NCI-H1417 treated with DMSO at 0.1 percent for 48 hours (cell line): ENCODE measurements at places on chromosomes 16 and 17.

GRCh38 chr17:73342050-73342522 is 30.3 kb upstream of the CDC42EP4 start:
- DNase-seq = no peak

GRCh38 chr17:3636154-3636907 is at the start of the genes CTNS and SHPK:
Gene CTNS (plus strand): TSS chr17:3636760. CDS start chr17:3640207, 3,447 bp downstream.
Gene SHPK (minus strand): TSS chr17:3636250. CDS start chr17:3636219, 31 bp downstream.
- DNase-seq = peak; percentile 68

- no peak for DNase-seq
Observed at GRCh38 chr16:9527976-9528375, 436.5 kb downstream of the HAPSTR1 start.

GRCh38 chr17:51374209-51374608 is 113.9 kb downstream of the UTP18 start:
- no peak for DNase-seq

DNA sequence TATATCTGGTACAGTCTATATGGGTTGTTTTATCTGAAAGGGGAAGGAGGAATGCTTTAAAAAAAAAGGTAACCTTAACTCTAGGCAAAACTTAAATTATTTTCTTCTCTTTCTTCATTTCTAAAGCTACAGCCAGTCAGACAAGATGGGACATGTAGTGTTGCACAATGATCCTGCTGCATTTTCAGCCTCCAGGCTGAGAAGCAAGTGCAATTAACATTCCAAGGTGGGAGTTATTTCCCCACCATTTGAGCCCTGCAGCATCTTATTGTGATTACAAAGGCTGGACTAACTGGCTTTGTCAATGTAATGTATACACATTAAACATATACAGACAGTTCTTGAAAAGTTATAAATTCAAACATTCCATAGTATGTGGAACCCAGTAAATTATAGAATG is 22.6 kb upstream of the NF1 start:
- DNase-seq = no peak

GRCh38 chr17:1260086-1260769 is 10.0 kb upstream of the BHLHA9 start:
- DNase-seq = no peak

- no peak for DNase-seq
Observed at GRCh38 chr17:70060415-70060814, 14.6 kb upstream of the KCNJ16 start.

DNA sequence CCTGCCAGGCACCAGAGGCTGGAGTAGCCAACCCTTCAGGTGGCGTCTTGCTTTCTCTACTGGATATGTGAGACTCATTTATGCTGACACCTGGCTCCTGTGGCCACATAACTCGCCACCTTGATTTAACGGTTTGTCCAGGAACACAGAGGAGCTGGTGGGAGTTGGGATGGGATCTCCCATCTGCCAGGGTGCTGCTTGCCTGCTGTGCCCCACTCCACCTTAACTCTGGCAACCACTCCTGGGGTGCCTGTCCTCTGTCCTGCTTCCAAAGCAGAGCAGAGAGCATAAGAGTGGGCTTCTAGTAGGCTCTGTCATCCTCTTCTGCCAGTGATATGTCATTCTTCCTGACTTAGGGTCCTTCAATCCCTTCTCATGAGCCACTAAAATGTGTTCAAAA is 63.4 kb upstream of the ZNF423 start:
- no peak for DNase-seq

- DNase-seq = no peak
Observed at GRCh38 chr16:69160192-69160591, 26.8 kb upstream of the SNTB2 start.

DNA sequence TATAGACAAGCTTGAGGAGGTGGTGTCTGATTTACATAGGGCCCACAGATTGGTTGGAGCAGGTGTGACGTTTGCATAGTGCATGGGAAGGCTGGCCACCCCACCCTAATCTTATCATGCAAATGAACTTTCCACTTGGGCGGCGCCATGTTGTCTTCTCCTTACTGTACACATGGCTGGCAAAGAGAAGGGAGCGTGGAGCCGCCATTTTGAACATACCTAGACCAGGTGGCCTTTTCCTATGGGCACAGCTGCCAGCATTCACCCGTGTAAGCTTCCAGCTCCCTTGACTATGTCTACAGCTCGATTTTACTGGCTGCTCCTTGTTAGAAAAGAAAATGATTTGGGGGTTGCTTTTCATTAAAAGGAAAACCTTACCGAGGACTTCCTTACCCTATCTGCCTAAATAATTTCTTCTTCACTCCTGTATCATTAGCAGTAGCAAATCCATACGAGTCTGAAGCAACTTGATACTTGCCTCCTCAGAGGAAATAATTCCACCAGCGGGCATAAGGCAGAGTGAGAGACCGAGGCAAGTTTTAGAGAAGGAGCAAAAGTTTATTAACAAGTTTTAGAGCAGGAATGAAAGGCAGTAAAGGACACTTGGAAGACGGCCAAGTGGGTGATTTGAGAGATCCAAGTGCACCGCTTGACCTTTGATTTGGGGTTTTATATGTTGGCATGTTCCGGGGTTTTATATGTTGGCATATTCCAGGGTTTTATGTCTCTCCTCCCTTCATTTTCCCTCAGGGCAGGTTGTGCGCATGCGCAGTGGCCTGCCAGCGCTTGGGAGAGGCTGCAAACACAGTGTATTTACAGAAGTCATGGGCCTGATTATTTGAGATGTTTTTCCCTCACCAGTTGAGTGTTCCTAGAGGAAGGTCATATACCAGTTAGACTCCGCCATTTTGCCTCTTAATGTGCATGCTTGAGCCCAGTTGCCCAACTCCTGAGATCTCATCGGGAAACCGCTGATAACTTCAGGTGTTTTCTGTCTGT is 65.7 kb downstream of the MARF1 start:
- DNase-seq = no peak

DNA sequence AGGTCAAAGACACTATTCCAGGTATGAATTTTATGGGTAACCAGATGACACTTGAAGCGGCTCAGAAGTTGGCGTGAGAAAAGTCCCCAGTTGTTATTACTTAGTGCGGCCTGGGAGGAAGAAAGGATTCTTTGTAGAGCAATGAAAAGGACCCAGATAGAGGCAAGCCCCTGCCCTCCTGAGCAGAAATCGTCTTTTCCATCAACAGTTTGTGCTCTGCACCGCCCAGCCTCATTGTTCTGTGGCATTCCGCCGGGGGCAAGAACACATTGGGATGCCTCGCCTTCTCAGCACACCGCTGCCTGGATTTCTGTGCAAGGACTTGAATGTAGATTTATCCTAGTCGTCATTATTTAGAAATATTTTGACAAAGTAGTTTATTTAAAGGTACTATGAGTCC is 32.7 kb upstream of the CRHR1 start:
- DNase-seq = no peak

- no peak for DNase-seq
Observed at GRCh38 chr17:347309-347899, 5.2 kb downstream of the RPH3AL start.

DNA sequence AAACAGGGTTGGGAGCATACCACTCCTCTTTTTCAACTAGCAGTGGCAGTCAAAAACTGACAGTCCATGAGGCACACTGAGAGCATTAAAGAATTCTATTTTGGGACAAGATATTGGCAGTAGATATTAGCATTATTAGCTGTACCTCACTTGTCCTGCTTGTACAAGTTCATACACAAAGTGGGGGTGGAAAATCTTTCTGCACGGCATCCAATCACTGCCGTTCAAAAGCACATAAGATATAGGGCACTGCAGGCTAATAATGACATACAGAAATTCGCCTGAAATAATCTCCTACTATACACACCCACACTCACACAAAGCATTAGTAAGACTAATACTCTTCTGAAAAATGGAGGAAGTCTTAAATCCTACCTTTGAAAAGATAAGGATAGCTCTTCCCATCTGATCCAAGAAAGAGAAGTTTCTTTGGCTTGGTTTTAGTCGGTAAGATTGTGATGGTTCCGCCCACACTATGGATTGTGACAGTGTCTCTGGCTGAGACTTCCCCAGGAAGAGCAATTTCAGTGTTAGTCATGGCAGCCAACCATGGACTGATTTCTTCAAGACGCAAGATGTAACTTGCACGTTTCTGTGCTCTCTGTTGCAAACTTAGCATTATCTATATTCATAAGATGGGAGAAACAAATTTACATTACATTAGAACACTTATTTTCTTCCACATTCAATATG is 40.6 kb upstream of the ARL6IP1 start:
- DNase-seq = no peak

GRCh38 chr16:55494994-55495421 is 13.9 kb upstream of the LPCAT2 start:
- no peak for DNase-seq

DNA sequence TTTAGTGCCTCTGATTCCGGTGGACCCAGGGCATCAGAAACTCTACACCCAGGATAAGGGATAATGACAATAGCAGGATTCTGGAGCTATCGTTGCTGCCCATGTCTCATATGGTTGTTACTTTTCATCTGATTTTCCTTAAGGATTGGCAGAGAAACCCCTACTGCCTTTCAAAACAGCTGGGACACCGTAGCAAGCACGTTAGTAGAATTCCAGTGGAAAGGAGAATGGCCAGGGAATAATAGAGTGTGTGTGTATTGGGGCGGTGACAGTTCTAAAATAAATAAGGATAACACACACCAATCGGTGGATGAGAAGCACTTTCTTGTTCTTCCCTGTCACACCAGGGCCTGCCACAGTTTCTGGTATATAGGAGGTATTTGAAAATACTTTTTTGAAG is 251.8 kb downstream of the HAPSTR1 start:
- DNase-seq = no peak

- no peak for DNase-seq
Observed at GRCh38 chr16:3503523-3503922, 2.7 kb downstream of the CLUAP1 start.

DNA sequence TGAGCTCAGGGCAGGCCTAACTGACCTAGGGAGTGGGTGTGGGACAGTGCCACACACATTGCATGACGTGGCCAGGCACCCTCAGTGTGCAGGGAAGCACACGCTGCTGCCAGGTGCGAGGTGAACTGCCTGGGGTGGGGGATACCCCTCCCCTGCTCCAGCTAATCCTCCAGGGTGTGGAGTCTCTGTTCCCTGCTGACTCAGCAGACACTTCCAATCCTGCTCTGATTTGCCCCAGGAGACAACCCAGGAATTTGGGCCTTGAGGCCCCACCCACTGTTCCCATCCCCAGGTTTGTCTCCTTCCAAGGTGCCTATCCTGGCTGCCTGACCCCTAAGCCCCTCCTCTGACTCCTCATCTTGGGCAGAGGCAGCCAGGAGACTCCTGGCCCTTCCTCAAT is 10.7 kb downstream of the DLX3 start:
- no peak for DNase-seq

- DNase-seq = no peak
Observed at GRCh38 chr16:4005731-4006130, 110.5 kb downstream of the ADCY9 start.

DNA sequence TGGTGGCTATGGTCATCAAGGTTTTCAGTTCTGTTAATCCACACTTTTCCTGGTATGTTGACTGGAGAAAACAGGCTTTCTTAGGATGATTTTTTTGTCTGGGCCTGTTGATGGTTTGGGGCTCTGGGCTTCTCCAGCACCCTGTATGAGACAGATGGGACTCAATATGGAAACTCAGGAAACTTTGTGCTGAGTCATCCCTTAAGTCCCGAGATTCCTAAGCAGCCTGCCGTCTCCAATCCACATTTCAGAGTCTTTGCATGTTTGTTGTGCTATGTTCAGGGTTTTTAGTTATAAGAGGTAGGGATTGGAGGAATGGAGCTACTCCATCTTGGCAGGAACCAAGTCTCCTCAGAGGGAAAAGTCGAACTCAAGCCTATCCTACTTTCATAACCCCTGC is 253.3 kb upstream of the FOXF1 start:
- DNase-seq = no peak

- no peak for DNase-seq
Observed at GRCh38 chr16:3824121-3824795, 56.3 kb downstream of the CREBBP start.

GRCh38 chr16:83813823-83814658 is 6.3 kb downstream of the HSBP1 start:
- DNase-seq = no peak

DNA sequence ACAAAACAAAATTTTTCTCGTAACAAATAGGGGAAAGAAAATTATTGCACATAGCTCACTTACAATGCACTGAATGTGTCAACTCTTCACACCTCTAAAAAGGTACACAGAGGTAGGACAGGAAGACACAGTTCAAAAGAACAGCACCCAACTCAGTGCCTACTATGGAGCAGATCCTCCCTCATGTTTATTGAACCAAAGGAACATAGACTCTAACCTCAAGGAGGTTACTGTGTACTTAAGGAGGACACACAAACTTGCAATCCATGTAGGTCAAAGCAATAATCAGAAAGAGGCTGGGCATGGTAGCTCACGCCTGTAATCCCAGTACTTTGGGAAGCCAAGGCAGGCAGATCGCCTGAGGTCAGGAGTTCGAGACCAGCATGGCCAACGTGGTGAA is 50.3 kb downstream of the SLC39A11 start:
- no peak for DNase-seq

DNA sequence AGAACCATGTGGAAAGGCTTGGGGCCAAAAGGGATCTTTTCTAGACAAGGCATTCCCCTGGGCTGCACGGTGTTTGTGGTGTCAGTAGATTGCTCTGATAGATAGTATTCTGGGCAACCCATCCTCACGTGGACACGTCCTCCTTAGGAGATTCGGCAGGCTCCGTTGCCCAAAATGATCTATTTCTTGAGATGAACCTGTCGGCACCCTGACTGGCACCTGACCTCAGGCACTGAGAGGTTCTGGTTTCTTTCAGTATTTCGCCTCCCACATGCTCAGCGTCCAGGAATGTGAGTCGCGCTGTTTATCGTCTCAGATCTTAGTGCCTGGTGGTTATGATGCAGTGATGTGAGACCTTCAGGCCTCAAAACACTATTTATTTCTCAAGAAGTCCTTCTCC is 89.7 kb downstream of the MARCHF10 start:
- no peak for DNase-seq

GRCh38 chr16:31362476-31363405 is 7.8 kb downstream of the ITGAX start:
- DNase-seq = no peak

DNA sequence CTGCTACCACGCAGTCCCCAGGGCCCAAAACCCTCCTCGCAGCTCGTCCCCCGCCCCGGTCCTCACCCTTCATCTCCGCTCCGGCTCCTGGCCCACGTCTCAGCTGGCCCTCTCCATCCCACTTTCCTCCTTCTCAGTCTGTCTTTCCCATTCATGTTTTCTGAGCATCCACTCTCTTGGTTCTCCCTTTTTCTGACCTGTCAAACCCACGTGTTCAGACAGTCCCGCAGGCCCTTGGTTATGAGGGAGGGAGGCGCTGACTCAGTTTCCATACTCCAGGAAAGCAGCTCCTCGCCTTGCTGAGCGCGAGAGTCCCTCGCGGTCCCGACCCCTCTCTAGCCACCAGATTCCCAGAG is 392 bp upstream of the HID1 start:
- DNase-seq = no peak

DNA sequence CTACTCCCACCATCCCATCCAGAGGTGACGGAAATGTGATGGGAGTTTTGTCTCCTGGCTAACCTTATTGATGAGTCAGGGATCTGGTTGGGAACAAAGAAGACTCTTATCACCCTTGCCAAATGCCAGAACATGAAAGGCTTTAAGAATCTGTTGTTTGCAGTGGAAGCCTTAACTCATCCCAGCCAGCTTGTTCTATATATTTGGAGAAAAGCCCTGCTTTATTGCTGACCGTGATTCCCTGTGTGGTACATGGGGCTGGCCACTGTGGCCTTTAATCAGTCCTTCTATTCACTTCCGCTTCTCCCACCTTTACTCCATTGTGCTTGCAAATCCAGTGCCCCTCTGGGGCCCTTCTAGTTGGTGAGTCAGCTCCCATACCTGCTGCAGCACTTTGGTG is 156.6 kb downstream of the PHKB start:
- DNase-seq = no peak
